Cerebellar cortex (tissue), 1 donor: ENCODE measurements at places on chromosomes 6 and 20.
A peak's percentile ranks its signal among the peaks of the same experiment; 100 is the strongest.

GRCh38 chr20:53872561-53873229, 197.7 kb downstream of the BCAS1 start:
- DNase-seq, result no peak

DNA sequence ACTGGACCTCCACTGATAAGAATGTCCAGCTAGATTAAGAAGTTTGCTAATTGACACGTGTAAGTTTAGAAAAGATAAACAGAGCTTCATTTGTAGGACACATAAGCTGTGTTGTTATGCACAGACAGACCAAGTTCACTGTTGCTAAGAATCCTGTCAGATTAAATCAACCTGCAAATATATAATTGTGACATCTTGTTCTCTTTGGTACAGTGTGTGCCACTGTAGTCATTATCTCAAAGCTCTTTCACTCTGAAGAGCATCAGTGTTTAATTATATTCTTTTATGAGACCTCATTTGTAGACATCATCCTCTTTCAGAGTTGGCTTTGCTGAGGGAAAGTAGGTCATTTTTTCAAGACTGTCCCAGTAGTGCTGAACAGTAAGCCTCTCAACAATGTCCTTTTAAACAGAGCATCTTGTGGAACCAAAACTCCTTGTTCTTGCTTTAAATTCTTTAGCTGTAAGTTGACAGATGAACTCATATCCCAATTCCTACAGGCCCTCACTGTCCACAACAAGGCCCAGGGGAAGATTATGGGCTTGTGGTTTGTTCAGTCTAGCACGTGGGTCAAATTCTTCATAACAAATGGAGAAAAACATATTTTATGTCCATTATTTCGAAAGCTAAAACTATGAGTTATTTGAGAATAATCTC, 252.4 kb downstream of the HDGFL1 start:
- DNase-seq, result no peak

- no peak for DNase-seq
Observed at GRCh38 chr6:160178271-160178670, 56.7 kb downstream of the SLC22A1 start.

DNA sequence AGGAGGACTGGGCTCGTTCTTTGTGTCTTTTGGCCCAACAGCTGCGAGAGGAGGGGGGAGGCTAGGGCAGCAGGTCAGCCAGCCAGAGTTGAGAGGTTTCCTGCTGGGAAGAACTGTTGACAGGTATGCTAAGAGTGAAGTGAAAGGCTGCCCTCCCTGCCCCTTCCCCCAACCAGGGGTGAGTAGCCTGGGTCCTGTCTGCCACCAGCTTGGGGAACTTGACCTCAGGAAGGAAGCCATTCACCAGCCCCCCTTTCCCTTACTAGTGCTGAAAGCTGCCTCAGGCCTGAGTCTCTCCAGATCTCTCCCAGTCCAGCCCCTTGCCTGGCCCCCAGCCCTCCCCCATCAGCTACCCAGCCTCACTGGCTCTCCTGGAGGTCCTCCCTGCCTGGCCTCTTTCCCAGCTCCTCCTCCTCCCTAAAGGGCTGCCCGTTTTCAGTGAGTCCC, 20.7 kb upstream of the ZNF76 start:
- no peak for DNase-seq

GRCh38 chr6:2914318-2914660, 11.2 kb upstream of the SERPINB9 start:
- DNase-seq, result no peak

DNA sequence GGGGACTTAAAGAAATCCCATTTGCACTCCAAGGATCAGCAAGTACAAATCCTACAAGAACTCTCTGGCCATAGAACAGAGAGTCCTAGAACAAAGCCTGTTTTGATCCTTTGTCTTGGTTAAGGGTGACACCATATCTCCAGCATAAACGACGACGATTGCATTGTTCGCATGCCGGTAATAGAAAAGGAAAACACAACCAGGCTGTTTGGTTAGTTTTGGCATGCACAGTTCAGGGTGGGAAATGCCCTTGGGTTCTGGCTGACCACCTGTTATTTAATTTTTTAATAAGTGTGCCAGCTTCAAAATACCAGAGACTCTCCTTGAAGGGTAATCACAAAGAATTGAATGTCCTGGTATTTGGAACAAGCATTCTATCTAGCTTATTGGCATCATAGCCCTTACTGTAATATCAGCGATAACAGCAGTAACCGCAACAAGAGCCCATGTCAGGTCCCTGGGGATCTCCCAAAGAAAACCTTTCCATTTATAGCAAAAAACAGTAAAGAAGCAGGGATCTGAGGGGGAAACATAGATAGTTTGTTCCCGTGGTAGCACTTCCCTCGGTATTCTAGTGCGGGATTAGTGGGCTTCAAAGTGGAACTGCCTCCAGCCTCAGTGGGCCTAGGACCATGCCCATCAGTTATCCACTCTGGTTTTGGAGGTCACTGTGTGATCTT, 77.1 kb downstream of the TMEM170B start:
- DNase-seq, result no peak

DNA sequence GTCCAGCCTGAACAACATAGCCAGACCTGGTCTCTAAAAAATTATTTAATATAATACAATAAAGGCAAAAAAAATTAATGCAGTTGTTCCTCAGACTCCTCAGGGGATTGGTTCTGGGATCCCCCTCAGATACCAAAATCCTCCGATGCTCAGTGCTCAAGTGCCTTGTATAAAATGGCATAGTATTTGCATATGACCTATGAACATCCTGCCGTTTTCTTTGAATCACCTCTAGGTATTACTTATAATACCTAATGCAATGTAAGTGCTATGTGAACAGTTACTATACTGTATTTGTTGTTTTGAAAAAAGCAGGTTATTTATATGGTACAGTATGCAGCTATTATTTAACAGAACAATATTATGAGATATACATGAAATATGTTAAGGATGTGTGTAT, 43.3 kb downstream of the RNGTT start:
- DNase-seq, result no peak

GRCh38 chr6:15996030-15996429, 132.9 kb upstream of the MYLIP start:
- no peak for DNase-seq

DNA sequence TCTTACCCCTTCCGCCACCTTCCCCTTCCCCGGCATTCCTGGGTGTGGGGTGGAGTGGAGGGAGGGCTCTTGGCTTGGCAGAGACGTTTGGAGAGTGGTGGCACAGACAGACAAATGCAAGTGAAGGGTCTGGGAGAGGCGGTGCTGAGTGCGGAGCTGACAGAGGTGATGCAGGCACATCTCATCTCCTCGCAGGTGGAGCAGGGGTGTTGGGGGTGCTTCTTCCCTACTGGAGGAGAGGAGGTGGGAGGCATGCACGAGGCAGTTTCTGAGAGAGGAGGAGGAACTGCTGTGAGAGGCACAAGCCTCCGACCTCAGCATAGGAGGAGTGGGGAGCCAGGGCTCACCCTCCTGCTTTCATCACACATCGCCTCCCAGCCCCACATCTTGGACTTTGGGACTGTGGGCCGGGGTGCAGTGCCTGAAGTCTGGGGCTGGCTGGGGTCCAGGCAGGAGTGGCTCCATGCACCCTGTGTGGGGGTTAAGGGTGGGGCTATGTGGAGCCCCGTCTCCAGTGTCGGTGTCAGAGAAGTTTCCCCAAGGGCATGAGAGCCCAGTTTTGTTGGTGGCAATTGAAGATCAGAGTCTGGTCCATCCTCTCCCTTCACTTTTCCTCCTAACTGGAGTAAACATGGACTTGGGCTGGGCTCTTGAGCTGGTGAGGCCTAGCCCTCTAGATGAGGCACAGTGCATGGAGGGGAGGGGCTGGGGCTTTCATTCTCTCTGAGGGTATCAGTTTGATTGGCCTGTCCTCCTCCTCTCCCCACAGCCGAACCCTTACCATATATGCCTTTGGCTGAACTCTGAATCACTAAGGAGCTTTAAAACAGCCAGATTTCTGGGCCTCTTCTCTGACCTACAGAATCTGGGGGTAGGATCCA, 20.2 kb upstream of the SLC22A7 start:
- no peak for DNase-seq

GRCh38 chr20:3915691-3916090, 26.5 kb downstream of the PANK2 start:
- no peak for DNase-seq

DNA sequence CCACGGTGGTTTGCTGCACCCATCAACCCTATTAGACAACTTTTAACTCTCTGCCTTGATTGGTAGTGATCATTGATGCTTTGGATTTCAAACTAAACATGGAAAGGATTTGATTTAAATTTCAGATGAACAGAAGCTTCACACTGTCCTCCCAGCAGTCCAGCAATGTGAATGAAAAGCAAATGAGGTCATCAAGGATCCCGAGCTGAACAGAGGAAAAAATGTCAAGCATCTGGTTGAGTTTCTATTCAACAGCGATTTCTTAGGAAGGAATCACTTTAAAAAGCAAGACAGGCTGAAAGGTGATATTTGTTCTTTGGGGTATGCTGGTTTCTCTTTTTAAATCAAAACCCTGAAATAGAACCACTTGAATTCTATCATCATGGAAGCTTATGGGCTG, 10.6 kb upstream of the SAMD3 start:
- DNase-seq, result no peak

- no peak for DNase-seq
Observed at GRCh38 chr6:168565112-168565511, 124.1 kb downstream of the SMOC2 start.

DNA sequence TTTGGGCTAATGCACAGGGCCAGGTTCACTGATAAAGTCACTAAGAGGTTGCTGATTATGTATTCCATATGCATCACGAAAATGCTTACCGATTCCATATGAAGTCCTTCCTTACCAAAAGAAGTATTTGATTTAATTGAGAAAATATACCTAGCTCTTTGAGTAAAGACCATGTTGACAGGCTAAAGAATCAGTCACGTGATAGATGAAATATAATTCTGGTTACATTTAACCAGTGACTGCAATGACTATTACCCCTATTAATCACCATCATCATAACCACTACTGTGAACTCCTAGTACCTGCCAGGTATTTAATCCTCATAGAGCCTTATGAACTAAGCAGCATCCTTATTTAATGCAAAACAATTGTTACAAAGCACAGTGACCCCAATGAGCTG, 110.1 kb downstream of the HIVEP2 start:
- no peak for DNase-seq

DNA sequence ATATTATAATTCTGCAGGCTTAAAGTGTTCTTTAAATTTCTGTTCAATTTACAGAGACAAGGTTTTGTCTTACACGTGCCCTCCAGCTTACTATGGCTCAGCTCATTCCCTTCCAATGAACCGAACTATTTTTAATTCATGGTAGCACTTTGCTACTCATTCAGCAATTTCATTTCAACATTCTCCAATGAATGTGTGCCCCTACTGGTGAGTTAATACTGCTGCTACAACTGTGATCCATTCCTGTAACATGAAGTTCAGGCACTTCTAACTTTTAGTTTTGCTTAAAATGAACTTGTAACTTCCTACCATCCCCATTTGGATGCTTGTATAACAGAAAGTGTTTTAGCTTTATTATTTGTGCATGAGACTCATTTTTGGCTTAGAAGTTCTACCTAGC, 99.7 kb downstream of the F13A1 start:
- DNase-seq, result no peak

GRCh38 chr6:28235912-28236452, 10.9 kb downstream of the ZSCAN9 start:
- DNase-seq, result no peak

- no peak for DNase-seq
Observed at GRCh38 chr6:79170431-79170830, 64.1 kb downstream of the HMGN3 start.

DNA sequence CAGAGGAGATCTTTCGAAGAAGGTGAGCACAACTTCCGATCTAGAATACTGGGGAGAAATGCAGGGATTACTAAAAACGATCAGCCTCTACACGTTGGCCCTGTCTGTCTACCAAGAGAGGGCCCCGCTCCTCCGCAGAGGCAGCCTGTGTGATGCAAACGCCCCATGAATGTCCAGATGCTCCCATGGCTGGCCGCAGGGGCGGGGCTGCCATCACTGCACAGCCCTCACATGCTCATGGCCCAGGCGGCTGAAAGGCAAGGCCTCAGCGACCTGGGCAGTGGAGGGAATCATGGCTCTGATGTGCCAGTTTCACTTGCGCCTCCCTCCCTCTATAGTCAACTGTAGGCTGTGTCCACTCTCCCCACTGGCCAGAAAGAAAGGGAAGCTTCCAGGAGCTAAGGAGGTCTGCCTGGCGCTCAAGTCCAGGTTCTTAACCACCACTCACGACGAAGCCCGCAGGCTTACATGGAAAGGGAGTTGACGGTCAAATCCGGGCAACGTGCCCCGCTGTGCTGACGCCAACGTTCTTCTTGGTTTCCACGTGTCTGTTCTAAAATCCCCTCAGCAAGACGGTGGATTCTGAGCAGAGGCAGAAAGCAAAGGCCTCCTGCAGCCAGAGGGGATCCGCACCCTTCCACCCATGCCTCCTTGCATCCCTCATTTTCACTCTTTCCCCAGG, 14.2 kb downstream of the PXDC1 start:
- DNase-seq, result no peak

GRCh38 chr6:4781426-4781825, 5.2 kb downstream of the CDYL start:
- DNase-seq, result no peak

GRCh38 chr6:14924126-14925024, 321.5 kb upstream of the JARID2 start:
- no peak for DNase-seq

DNA sequence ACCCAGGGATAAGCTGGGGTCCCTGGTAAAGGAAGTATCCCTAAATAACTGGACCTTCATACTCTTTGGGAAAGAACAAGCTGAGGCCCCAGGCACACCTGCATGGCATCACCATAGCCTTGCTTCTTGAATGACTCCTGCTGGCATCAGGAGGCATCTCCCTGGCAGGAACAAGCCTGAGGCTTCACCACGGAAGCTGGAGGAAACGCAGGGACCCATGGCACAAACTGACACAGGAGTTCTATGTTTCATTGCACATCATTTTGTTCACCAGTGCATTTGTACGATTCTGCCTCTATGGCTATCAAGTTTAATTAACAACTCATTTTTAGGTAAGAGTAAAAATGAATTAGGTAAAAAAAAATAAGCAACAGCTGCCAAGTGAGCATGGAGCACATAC, 619 bp upstream of the PDE7B start:
- no peak for DNase-seq

DNA sequence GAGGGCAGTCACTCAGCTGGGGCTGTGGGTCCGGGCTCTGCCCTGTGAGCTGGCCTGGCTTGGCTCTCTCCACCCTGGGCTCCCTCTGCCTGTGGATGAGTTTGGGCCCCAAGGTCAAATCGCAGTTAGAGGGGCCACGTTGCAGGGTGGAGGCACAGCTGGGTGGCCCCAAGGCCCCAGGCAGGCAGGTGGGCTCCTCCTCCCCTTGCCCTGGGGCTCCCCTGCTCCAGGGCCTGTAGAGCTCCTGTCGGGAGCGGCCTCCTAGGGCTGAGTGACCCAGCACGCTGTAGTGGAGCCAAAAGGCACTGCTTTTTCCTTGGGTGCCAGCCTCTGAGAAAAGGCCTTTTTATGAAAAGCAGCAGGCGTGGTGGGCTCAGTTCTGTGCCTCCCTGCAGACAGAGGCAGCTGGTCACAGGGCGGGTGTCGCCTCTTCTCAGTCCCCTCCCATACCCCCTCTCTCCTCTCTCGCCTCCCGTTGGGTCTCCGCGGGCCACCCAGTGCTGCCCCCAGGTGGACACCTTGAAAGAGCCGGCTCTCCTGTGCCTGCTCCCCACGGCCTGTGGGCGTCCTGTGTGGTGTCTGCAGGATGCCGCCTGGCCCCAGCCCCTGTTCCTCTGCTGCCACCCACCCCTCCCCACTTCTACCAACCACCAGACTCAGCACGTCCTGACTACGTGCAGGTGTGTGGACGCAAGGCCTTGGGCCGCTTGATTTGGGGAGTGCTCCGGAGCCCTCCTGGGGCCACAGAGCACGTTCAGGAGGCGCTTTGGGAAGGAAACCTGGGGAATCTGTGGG, 13.2 kb downstream of the SS18L1 start:
- peak; percentile 76 for DNase-seq

- no peak for DNase-seq
Observed at GRCh38 chr6:167762259-167762962, 64.3 kb upstream of the AFDN start.
